Colonic mucosa (tissue), 4 donors: ENCODE measurements at places on chromosomes 4 and X. TPM values are rescaled to one million over a fixed set of nuclear protein-coding genes. Genes with fewer than 3 reads are reported as not detected.

GRCh38 chrX:139930916-139931645 is 1.8 kb downstream of the ATP11C start:
- no peaks in the 10 kb centered on the region for H3K36me3 ChIP-seq
- no peaks in the 10 kb centered on the region for H3K27me3 ChIP-seq
- DNase-seq: peak; percentile 34
- H3K4me1 ChIP-seq: no peaks in the 10 kb centered on the region
- H3K4me3 ChIP-seq: peak overlapping the region; percentile 61

GRCh38 chr4:15755321-15756155 is 22.6 kb upstream of the CD38 start:
- no peak for DNase-seq
- H3K4me3 ChIP-seq: no peak overlapping the region
- no peaks in the 10 kb centered on the region for H3K27me3 ChIP-seq
- H3K36me3 ChIP-seq: no peaks in the 10 kb centered on the region

- peak overlapping the region; percentile 56 for H3K4me3 ChIP-seq
- H3K27ac ChIP-seq: peak overlapping the region; percentile 33
- H3K27me3 ChIP-seq: no peaks in the 10 kb centered on the region
Measured at GRCh38 chr4:185470501-185471195, 885 bp downstream of the CCDC110 start.

DNA sequence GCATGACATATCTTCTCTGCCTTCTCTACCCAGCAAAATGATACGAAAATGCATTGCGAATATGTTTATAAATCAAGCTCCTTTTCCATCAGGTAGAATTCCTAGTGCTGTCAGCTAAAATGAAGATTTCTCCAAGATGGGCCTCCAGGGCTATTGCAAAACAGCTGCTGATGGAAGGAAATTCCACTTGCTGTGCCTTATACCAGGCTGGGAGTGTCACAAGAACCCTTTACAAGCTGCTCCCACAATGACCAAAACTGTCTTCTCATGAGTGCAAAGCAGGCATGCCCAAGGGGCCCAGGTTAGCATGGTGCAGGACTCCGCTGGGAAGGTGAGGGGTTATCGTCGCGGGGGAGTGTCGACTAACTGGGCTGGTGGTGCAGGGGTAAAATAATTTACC is 8.7 kb downstream of the HNRNPH2 start:
- DNase-seq: no peak
- no peak overlapping the region for H3K27ac ChIP-seq
- H3K27me3 ChIP-seq: no peaks in the 10 kb centered on the region

SSX2 gene
- not detected for total RNA-seq

ADGRG2 gene
- 0.10 TPM for total RNA-seq

DNA sequence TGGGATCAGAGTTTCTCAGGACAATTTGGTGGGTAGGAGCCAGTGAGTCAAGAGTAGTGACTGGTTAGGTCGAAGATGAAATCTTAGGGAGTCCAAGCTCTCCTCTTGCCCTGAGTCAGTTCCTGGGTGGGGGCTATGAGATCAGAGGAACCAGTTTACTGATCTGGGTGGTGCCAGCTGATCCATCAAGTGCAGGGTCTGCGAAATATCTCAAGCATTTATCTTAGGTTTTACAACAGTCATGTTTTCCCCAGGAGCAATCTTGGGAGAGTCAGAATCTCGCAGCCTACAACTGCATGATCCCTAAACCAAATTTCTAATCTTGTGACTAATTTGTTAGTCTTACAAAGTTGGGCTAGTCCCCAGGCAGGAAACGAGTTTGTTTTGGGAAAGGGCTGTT is 1833.2 kb upstream of the PCDH7 start:
- no peaks in the 10 kb centered on the region for H3K36me3 ChIP-seq
- no peak for DNase-seq

GRCh38 chr4:27000122-27000521 is 139.5 kb downstream of the STIM2 start:
- no peak overlapping the region for H3K4me3 ChIP-seq
- DNase-seq: no peak
- H3K4me1 ChIP-seq: no peaks in the 10 kb centered on the region

COL25A1 gene
- total RNA-seq: not detected

- no peak for DNase-seq
- no peaks in the 10 kb centered on the region for H3K27me3 ChIP-seq
- no peaks in the 10 kb centered on the region for H3K36me3 ChIP-seq
- H3K4me1 ChIP-seq: no peaks in the 10 kb centered on the region
- H3K4me3 ChIP-seq: no peak overlapping the region
Measured at GRCh38 chr4:78735697-78736096, 40.5 kb upstream of the BMP2K start.

DNA sequence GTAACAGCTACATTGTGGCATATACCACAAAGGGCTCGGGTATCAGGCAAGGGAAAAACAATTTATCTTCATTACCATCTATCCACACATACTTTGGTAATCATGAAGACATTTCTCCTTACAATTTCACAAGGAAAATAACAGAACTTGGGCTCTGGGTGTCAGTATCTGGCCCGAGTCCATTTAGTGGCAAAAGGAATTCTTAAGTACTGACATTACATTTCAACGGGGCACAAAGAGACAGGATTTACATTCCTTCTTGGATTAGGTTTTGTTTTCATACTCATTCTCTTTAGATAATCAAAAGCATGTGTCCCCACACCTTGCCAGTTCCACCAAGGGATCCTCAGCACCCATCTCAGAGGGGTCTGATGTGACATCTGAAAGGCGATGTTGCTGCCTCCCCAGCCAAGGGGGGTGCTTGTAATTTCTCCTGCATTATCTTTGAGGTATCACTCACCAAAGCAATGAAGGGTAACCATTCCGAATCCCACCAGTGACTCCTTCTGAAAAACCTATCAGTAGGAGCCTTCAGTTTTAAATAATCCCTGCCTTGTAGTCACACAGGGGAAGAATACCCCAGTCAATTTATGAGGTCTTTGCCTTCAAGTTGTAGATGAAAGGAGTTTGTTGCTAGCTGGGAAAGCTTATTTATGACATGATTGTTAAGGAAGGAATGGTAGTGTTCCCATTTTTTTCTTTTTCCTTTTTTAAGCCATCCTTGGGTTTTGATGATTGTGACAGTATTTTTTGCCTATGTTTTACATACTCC is 118.6 kb downstream of the PALLD start:
- H3K27ac ChIP-seq: no peak overlapping the region
- H3K4me3 ChIP-seq: no peak overlapping the region
- no peaks in the 10 kb centered on the region for H3K4me1 ChIP-seq

DNA sequence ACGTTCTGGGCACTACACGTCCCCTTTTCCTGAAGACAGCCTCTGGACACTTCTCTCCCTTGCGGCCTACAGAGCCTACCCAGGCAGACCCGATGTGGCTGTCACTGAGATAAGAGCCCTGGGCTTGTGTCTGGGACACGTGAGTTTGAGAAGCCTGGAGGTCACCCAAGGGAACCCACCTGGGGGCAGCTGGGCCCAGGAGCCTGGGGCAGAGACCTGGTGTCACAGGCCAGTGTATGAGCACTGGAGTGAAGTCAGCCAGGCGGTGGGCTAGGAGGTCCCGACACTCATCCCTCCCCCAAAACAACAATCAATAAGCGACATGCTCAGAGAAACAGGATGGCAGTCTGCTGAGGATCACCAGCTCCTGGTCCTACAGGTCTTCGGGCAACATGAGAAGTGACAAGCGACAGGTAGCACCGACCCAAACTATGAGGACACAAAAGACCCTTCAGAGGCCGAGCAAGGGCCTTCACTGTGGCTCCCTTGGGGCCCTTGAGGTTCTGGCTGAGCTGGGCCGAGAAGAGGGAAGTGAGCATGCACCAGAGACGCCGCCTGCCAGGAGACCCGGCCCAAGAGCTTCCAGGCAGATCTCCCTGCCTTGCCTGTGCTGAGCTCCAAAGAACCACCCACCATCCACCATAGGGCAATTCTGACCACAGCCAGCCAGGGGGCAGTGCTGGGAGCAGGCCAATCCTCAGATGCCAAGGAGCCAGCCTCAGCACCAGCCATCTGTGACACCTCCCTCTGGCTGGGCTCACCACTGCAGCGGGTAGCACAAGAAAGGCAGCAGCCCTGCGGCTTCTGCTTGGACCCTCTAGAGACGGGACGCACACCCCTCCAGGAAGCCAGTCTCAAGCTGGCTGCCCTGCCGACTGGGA is 11.0 kb upstream of the DUSP9 start:
- DNase-seq: no peak
- no peak overlapping the region for H3K4me3 ChIP-seq
- H3K27ac ChIP-seq: no peak overlapping the region
- no peaks in the 10 kb centered on the region for H3K27me3 ChIP-seq
- no peaks in the 10 kb centered on the region for H3K36me3 ChIP-seq

- DNase-seq: no peak
- H3K4me1 ChIP-seq: no peaks in the 10 kb centered on the region
- no peaks in the 10 kb centered on the region for H3K36me3 ChIP-seq
- no peak overlapping the region for H3K4me3 ChIP-seq
- no peak overlapping the region for H3K27ac ChIP-seq
- no peaks in the 10 kb centered on the region for H3K27me3 ChIP-seq
Measured at GRCh38 chrX:98296129-98296528, 1412.4 kb downstream of the RPA4 start.

GPR119 gene
- 0.52 TPM for total RNA-seq

DNA sequence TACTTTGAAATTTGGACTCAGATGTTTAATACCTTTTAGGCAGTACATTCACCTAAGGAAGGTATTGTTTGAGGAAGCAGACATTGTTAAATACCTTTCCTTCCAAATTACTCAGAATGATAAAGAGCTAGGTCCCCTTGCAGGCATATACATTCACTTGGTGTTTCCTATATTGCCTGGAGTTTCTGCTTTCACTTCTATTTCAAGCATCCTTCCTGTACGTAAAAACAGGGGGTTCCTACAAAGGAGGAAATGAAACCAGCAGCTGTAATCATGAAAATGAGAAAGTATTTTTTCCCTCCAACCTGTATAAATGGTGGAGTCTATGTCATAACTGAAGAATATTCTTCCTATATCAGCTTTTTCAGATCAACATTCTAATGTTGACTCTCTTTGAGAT is 90.4 kb upstream of the RASGEF1B start:
- no peaks in the 10 kb centered on the region for H3K27me3 ChIP-seq
- DNase-seq: no peak
- H3K4me1 ChIP-seq: no peaks in the 10 kb centered on the region
- H3K27ac ChIP-seq: no peak overlapping the region
- H3K4me3 ChIP-seq: no peak overlapping the region

DNA sequence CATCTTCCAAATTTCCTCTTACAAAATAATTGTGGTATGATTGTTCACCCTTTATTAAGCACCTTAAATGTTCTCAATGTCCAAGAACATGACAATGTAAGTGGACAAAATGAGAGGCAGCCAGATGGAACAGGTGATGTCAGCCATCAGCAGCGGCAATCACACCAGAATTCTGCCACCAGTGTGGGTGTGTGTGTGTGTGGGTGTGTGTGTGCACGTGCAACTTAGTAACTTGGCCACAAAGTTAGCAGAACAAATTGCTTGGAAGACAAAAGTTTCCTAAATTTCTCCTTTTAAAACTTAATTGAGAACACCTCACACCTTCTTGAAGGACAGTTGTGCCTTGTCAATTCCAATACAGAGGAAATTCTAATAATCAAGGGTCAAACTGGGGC is 18.7 kb downstream of the LNX1 start:
- H3K4me3 ChIP-seq: no peak overlapping the region
- H3K4me1 ChIP-seq: peaks cover 10% of the 10 kb centered on the region
- H3K27ac ChIP-seq: no peak overlapping the region
- H3K36me3 ChIP-seq: no peaks in the 10 kb centered on the region
- H3K27me3 ChIP-seq: no peaks in the 10 kb centered on the region

- no peaks in the 10 kb centered on the region for H3K36me3 ChIP-seq
- H3K4me3 ChIP-seq: no peak overlapping the region
- no peak overlapping the region for H3K27ac ChIP-seq
Measured at GRCh38 chr4:1551211-1551610, 132.9 kb downstream of the FAM53A start.

DNA sequence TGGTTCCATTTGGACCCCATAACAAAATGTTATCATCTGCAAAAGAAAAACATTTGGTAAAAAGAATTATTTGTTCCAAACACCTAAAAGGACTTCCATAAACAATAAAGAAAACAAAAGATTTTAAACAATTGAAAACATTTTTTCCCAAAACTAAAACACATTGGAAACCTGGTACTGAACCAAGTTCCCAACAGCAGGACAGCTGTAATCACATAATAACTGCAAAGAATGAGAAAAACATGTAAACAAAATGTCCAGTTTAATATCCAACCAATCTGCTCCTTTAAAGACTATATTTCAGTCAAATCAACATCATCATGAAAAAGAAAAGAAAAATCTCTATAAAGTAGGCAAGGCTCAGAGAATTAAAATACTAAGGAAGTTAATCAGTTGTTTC is 36.3 kb downstream of the PRDM5 start:
- no peak for DNase-seq
- H3K4me1 ChIP-seq: no peaks in the 10 kb centered on the region
- H3K27me3 ChIP-seq: no peaks in the 10 kb centered on the region
- no peaks in the 10 kb centered on the region for H3K36me3 ChIP-seq
- no peak overlapping the region for H3K27ac ChIP-seq

DNA sequence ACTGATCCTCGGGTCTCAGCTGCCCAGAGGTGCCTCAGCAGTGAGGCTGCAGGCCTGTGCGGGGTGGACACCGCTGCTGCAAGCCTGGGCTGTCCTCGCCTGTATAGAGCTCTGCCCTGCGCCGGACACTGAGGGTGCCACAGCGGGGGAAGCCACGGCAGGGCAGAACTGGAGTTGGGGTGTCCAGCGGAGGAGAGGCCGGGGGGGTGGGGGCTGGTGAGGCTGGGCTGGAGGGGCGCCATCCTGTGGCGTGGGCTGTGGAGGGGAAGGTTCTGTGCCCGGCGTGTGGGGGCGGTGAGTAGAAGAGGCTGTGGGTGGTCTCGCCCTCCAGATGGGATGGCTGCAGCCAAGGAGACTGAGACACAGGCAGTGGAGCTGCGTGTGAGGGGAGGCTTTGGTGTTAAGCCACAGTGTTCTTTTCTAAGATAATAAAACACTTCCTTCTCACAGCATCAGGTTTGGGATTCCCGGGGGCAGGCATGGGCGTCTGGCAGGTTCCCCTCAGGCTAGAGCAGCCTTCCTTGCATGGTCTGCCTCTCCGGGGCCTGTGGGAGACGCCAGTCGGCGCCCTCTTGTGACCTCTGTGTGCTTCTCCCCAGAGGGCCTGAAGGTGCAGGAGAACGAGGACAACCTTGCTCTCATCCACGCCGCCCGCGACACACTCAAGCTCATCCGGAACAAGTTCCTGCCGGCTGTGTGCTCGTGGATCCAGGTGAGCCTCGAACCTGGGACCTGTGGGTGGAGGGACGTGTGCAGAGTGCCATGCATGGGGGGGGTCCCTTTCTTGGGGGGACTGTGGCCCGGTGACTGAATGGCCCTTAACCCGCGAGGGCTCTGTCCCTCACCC is 7.4 kb downstream of the UVSSA start:
- H3K36me3 ChIP-seq: no peaks in the 10 kb centered on the region
- H3K4me3 ChIP-seq: no peak overlapping the region
- H3K27me3 ChIP-seq: no peaks in the 10 kb centered on the region
- no peak for DNase-seq
- no peaks in the 10 kb centered on the region for H3K4me1 ChIP-seq

GRCh38 chr4:79663141-79663540 is 255.1 kb upstream of the GK2 start:
- H3K36me3 ChIP-seq: no peaks in the 10 kb centered on the region
- no peak overlapping the region for H3K4me3 ChIP-seq
- H3K4me1 ChIP-seq: no peaks in the 10 kb centered on the region
- no peaks in the 10 kb centered on the region for H3K27me3 ChIP-seq
- no peak overlapping the region for H3K27ac ChIP-seq

IL1RAPL1 gene
- 0.10 TPM for total RNA-seq
